ENCODE measurements at places on chromosomes 13 and 19.

DNA sequence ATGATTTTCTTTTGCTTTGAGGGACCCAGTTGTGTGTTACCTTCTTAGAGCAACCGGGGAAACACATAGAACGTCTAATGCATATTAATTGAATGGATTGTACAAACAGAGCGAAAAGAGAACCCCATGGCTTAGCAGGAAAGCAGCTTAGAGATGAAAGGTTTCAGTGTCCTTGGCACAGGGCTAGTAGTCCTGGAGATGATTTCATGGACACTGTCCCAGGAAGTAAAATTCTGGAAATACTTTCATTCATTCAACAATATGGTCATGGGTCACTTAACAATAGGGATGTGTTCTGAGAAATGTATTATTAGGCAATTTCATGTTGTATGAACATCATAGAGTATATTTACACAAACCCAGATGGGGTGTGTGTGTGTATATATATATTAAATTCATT lies 9.7 kb upstream of the FUT2 start:
- DNase-seq = peak; percentile 83

- DNase-seq = no peak
Observed at GRCh38 chr19:11563532-11563931, 4.5 kb upstream of the ELOF1 start.

DNA sequence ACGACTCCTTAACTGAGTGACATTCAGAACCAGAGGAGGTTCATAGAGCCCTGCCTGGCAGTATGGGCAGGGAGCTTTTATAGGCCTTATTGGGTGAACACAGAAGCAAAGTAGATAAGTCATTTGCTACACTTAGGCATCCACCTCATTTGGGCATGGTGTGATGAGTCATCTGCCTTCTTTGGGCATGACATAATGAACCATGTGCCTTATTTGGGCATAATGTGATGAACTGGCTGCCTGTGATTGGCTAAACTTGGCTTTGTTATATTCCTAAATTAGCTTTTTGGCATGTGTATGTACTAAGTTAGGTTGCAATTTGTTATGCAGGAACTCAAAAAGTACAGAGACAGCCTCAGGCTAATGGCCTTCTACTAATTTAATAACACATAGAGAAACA lies 2210.2 kb upstream of the PCDH20 start:
- no peak for DNase-seq

DNA sequence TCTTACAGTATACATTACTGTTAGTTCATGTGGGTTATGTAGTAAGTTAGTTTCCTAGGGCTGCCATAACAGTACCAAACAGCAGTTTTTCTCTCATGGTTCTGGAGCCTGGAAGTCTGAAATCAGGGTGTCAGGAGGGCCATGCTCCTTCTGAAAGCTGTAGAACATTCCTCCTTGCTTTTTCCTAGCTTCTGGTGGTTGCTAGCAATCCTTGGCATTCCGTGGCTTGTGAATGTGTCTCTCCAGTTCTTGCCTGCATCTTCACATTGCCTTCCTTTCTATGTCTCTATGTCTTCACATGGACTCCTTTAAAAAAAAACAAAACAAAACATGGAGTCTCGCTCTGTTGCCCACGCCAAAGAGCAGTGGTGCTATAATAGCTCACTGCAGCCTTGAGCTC lies 95.4 kb downstream of the WDFY2 start:
- no peak for DNase-seq

DNA sequence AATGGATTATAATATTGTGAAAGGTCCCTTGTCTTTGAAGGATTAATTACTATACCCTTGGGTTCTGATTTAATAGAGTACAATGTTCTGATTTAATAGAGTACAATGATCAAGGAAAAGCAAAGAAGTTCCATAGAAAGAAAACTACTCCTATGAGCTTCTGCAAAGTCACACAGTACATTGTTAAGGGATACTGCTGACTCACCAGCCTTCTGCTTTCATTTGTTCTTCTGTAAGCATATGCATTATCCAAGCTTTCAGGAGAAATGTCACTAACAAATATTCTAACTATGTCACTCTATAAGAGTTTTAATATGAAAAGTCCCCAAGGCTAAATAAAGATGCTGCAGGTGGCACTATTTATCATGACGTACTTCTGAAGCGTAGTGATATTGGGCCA lies 396.7 kb downstream of the RFC3 start:
- DNase-seq = no peak

DNA sequence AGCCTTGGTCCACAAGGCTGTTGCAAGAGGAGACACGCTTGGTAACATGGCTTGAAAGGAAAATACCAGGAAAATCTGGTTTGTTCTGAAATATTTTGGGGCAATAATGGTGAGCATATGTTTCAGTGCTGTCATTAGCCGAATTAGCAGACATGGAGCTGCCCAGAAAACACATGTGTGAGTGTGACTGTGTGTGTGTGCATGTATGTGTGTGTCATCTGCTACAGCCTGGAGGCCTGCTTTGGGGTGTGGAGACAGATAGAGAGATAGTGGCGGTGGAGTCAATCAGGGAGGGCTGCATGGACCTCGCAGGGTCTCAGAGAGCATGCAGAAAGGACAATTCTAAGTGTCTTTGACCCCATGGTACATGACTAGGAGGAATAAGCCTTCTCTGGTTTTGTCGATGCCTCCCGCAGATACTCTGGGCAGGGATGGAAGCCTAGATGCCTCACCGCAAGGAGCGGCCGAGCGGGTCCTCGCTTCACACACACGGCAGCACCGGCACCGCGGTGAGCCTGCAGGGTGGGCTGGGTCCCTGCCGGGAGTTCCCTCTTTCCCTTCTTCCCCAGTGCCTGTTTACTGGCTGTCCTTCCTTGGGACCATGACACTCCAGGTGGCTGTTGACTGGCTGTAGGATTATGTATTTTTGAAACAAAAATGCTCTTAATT lies 3.5 kb downstream of the KCTD15 start:
- no peak for DNase-seq

DNA sequence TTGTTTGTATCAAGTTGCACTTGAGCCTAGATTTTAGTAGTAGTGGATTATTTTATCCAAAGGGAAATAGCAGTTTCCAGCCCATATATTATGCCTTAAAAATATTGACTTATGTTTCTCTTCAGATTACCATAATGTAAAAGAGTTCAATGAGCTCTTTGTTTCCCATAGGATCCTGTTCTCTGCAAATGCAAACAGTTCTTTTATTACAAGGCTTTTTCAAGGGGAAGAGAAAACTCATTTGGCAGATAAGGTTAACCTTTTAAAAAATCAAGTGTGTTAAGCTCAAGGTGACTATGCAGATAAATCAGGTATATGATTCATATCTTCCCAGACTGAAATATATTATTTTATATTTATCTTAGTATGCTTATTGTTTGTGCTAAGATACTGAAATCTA lies 961.2 kb upstream of the SPRY2 start:
- no peak for DNase-seq

GRCh38 chr13:76825430-76825829 lies 60.8 kb downstream of the KCTD12 start:
- peak; percentile 40 for DNase-seq

- DNase-seq = no peak
Observed at GRCh38 chr13:95153647-95154412, 147.4 kb downstream of the ABCC4 start.

GRCh38 chr19:28297036-28297435 lies 915.9 kb downstream of the UQCRFS1 start:
- no peak for DNase-seq

DNA sequence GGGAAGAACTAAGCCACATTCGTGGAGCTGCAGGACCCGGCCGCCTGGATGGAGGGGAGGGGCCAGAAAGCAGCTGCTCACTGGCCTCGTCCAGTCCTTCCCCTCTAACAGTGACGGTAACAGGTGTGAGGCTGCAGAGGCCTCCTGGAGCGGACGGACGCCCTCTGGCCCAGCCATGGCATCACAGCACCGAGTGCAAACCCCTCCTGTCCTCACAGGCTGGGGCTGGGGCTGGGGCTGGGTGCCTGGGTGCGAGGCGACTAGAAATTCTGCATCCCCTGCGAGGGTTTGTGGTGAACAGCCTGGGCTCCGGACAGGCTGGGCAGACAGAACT lies 3.6 kb downstream of the MICOS13 start:
- DNase-seq = no peak

DNA sequence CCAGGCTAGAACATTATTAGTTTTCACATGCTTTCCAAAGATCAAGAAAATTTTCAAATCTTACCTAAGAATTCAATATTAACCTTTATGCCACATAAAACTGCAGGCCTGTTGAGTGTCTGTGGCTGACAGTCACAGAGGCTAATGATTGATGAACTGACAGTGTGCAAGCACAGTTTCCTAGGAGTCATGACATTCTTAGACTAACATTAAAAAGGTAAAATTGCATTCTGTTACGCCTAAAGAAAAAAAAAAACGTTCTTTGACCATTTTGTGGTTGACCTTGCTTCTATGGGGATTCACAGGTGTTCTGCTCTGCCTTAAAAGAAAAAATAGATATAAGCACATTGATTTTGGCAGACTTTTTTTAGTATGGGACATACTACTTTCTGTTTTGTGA lies 1776.2 kb downstream of the PCDH9 start:
- no peak for DNase-seq

GRCh38 chr19:33417751-33418150 lies 44.2 kb downstream of the CEBPG start:
- DNase-seq = no peak

GRCh38 chr19:1882786-1883692 lies 2.3 kb downstream of the ABHD17A start:
- DNase-seq = no peak

GRCh38 chr19:52600639-52601024 lies 30.5 kb downstream of the ZNF701 start:
- peak; percentile 37 for DNase-seq

GRCh38 chr13:112792511-112792910 lies 102.7 kb downstream of the ATP11A start:
- DNase-seq = no peak

DNA sequence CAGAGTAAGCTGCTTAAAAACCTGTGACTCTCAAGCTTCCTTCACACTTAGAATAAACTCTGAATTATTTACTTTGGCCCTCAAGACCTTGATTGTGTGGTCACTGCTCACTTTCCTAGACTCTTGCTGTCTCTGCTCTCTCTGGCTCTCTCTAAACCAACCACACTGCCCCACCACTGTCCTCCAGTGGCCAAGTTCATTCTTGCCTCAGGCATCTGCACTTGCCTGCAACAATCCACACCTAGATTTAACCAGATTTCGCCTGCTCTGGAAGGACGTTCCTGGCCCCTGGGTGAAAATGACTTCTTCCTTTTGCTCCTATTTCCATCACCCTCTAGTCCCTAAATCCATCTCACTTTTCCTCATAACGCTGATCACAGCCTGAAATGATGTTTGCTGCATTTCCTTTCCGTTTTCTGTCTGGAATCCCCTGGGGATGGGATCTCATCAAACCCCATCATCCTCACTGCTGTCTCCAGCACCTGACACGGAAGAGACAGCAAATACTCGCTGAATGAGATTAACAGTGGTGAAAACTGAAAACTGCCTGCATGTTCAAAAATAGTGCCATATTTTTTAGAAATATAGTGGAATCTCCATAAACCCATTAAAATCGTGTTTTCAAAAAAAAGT lies 232.6 kb downstream of the UQCRFS1 start:
- no peak for DNase-seq

DNA sequence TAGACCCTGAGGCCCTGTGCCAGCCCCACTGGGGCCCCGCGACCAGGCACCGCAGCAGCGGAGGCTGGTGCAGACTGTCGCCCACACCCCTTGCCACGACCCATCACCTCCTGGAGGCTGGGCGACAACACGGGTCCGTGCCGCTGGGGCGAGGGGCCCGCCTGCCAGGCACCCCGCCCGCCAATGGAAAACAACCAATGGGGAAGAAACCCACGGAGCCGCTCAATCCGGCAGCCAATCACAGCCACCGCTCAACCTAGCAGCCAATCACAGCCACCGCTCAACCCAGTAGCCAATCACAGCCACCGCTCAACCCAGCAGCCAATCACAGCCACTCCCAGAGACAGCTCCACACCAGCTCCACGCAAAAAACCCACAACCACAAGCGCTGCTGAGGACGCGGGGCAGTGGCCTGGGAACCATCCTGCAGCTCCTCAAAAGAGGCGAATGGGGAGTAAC lies 29.7 kb downstream of the GPX4 start:
- DNase-seq = no peak

DNA sequence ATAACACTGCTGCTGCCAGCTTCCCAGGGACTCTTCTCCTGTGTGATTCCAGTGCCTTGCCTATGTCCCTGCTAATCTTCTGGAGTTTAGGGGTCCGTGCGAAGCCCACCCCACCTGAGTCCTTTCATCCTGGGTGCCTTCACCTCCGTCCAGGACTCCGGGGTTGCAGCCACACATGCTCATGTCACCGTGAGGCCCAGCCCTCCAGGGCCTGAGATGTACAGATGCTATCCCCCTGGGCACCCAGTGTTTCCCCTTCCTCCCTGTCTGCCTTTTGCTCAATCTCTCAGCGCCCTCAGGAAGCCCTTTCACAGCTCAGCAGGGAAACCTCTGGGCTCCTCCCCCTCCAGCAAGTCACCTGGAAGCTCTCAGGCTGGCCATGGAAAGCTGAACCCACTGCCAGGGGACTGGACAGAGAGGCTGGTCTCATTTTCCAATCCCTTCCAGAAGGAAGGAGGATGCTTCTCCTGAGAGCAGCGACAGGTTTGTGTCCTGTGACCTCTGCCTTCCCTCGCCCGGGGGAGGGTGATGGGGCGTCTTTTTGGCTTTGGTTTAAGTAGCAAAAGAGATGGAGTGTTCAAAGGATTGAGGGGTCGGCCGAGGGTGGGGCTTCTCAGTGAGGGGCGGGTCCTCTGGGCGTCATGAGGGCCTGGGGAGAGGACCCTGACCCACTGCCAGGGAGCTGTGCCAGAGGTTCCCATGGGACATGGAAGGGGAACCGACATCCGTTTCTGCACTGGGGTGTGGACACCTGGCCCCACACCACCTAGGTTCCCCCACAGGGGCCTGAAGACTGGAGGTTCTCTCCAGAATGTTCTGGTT lies 30.8 kb upstream of the TFDP1 start:
- no peak for DNase-seq

DNA sequence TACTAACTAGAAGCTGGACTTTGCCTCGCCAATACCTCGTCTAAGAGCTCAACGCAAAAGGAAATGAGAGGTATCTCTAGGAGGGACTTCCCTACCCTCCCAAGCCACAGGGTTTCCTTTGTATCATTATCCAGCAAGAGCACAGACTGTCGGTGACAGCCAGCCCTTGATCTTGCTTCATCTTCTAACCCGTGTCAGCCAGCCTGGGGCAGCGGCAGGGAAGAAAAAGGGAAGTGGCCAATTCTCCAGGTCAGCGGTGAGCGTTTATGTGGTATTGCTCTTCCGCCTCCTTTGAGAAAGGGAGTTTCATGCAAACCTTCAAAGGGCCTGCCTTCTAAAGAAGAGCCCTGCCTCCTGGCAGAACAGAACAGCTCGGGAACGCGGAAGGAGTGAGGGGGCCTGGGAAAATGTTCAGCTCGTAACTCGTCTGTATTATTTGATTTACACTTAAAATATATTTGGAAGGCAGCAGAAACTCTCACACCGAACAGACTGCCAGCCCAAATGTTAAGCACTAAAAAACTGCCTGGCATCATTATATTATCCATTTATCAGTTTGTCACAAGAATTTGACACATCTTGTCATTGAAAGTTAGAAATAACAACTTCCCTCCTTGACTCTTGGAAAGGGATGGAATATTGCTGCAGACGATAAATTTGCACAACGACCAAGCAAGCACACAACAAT lies 41.8 kb downstream of the EFNB2 start:
- DNase-seq = no peak

- peak; percentile 42 for DNase-seq
Observed at GRCh38 chr19:1811472-1811894, 593 bp downstream of the ATP8B3 start.

GRCh38 chr19:38759590-38760003 lies 13.7 kb downstream of the LGALS7 start:
- DNase-seq = no peak

GRCh38 chr19:12293777-12294248 lies 870 bp downstream of the ZNF44 start:
- DNase-seq = peak; percentile 32
